Activated CD4-positive, alpha-beta memory T cell treated with anti-CD3 and anti-CD28 coated beads for 36 hours (primary cell): ENCODE measurements at places on chromosomes 3 and 15.

DNA sequence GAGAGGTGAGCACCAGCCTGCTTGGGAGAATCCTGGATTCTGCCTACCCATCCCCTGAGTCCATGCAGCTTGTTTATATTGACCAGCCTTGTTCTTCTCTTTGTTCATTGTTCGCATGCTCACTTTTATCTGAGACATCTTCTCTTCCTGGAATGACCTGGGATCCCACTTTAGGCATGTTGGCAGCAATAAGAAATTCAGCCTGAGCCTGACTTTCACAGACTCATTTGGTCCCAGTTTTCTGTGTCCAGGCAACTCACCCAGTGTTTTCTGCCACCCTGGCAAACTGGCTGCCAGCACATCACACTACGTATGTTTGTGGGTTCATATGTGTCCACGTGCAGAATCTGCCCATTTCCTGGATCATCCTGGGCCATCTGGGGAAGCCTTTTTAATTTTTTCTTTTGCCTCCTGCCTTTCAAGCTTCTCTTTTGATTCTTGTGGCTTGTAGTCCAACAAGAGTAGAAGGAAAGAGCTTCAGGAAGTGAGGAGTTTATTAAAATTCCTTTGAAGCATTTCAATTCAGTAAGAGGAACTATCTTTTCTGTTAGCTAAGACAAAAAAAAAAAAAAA, 199.9 kb downstream of the FNDC3B start:
- DNase-seq, result no peak
- H3K4me3 ChIP-seq, result no peak overlapping the region
- no peaks in the 10 kb centered on the region for H3K27me3 ChIP-seq
- peaks cover 14% of the 10 kb centered on the region for H3K4me1 ChIP-seq
- H3K27ac ChIP-seq, result no peak overlapping the region

DNA sequence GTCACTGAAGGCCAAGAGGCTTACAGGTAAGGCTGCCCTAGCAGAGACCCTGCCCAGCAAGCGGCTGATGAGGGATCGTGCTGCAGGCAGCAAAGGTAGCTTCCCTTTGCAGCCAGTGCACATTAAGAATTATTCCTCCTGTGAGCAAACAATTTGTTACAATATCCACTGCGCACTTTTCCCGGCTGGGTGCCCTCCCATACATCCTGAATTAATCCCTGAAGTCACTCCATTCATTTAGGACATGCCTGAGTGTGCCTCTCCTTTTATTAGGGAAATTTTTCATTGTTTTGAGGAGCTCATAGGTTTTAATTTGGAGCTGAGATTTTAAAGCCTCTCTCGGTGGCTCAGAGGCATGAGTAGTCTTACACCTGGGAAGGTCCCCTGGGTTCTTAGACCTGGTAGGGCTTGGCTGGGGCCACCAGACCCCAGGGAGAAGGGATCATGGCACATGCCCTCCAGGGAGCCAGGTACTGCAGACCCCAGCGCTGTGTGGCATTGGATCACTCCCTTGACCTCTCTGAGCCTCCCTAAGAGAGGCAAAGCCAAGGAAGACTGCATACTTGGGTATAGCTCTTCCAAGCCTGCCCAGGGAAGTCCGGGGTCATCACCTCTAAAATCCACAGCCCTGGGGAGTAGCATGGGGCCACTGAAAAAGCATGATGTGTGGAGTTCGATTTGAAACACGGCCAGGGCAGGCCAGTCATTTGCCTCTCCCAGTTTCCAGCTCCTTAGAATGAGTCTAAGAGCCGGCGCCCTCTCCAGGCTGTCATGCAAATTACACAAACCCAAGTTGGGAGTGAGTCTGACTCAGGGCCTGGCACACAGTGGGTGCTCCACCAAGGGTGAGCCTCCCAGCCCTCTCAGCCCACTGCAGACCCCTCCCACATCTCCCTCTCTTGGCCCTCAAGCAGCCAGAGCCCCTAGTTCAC, 151.9 kb upstream of the LINGO1 start:
- no peak overlapping the region for H3K27ac ChIP-seq
- peaks cover 3% of the 10 kb centered on the region for H3K27me3 ChIP-seq

DNA sequence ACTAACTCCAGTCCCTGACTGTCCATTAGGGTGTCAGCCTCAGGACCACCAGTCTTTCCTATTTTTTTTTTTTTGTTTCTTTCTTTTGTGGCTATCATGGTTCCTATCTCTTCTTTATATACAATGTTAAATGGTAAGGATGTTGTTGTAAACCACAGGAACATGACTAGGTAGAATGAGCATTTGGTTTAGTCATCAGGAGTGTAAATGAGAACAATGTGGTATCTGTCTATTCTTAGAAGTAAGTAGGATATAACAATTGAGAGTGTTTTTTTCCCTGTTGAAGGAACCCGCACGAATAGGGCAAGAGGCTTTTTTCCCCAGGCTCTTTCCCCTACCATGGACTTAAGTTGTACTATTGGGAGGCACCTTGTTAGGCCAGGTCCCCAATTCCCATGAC, 880.3 kb upstream of the GBE1 start:
- DNase-seq, result no peak
- H3K4me3 ChIP-seq, result no peak overlapping the region
- no peaks in the 10 kb centered on the region for H3K36me3 ChIP-seq
- no peaks in the 10 kb centered on the region for H3K4me1 ChIP-seq
- H3K27ac ChIP-seq, result no peak overlapping the region
- H3K27me3 ChIP-seq, result no peaks in the 10 kb centered on the region

GRCh38 chr15:48046813-48047438, 73.9 kb upstream of the SLC24A5 start:
- H3K36me3 ChIP-seq, result no peaks in the 10 kb centered on the region
- no peak overlapping the region for H3K27ac ChIP-seq
- DNase-seq, result no peak
- no peaks in the 10 kb centered on the region for H3K4me1 ChIP-seq

DNA sequence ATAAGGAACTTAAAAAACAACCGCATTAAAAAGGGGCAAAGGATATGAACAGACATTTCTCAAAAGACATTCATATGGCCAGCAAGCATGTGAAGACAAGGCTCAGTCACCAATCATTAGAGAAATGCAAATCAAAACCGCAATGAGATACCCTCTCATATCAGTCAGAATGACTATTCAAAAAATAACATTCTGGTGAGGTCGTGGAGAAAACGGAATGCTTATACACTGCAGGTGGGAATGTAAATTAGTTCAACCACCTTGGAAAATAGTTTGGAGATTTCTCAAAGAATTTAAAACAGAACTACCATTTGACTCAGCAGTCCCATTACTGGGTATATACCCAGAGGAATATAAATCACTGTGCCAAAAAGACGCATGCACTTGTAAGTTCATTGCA, 496.6 kb upstream of the SGO1 start:
- no peaks in the 10 kb centered on the region for H3K36me3 ChIP-seq
- DNase-seq, result no peak
- H3K4me1 ChIP-seq, result no peaks in the 10 kb centered on the region
- no peaks in the 10 kb centered on the region for H3K27me3 ChIP-seq
- no peak overlapping the region for H3K4me3 ChIP-seq

GRCh38 chr3:36367912-36368573, 12.3 kb upstream of the STAC start:
- no peaks in the 10 kb centered on the region for H3K27me3 ChIP-seq
- H3K4me1 ChIP-seq, result no peaks in the 10 kb centered on the region
- H3K36me3 ChIP-seq, result no peaks in the 10 kb centered on the region
- H3K4me3 ChIP-seq, result no peak overlapping the region
- DNase-seq, result no peak

- peaks cover 35% of the 10 kb centered on the region for H3K36me3 ChIP-seq
- H3K27me3 ChIP-seq, result no peaks in the 10 kb centered on the region
- H3K4me3 ChIP-seq, result no peak overlapping the region
- H3K27ac ChIP-seq, result no peak overlapping the region
- no peak for DNase-seq
- no peaks in the 10 kb centered on the region for H3K4me1 ChIP-seq
Measured at GRCh38 chr3:44835684-44836083, 26.0 kb upstream of the TMEM42 start.

DNA sequence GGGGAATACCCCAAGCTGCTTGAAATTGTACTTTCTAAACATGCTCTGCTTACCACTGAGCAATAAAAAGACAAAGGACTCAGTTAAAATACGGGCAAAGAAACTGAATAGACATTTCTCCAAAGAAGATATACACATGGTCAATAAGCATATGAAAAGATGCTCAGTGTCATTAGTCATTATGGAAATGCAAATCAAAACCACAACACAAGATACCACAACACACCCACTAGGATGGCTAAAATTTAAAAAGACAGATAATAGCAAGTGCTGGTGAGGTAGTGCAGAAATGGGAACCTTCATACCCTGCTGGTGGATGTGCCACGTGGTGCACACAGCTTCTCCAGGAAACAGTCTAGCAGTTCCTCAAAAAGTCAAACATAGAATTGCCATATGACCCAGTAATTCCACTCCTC, 21.3 kb downstream of the LRIG1 start:
- peaks cover 8% of the 10 kb centered on the region for H3K36me3 ChIP-seq
- H3K4me1 ChIP-seq, result peaks cover 18% of the 10 kb centered on the region
- DNase-seq, result no peak
- H3K4me3 ChIP-seq, result no peak overlapping the region
- H3K27ac ChIP-seq, result peak overlapping the region; percentile 30
